ENCODE measurements at places on chromosomes 16 and 17. TPM values are rescaled to one million over a fixed set of nuclear protein-coding genes. Genes with fewer than 3 reads are reported as not detected.
A peak's percentile ranks its signal among the peaks of the same experiment; 100 is the strongest.

PTRH2 gene
- 5.4 TPM for polyA plus RNA-seq

DNA sequence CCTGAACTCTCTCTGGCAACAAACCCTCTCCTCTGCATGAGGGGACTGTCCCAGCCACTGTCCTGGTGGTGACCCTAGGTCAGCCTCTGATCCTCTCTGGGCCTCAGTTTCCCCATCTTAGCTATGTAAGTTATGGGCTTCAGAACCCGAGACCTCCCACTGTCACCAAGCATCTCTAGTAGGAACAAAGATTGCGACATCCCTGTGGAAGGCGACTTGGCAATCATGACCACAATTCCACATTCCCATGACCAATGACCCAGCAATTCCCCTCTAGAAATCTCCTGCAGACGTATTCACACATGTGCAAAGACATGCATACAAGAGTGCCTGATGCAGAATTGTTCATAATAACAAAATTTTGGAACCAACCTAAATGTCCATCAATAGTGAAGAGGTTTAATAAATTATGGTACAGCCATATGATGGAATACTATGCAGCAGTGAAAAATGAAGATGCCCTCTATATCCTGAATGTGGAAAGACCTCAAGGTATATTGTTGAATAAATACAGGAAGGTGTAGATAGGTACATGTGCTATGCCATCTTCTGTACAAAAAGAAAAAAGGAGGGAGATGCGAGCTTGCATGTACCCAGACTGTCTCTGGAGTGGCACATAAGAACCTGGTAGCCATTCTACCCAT, 21.2 kb downstream of the CNGB1 start:
- H3K36me3 ChIP-seq = no peaks in the 10 kb centered on the region
- no peak for DNase-seq
- H3K4me1 ChIP-seq = no peaks in the 10 kb centered on the region
- no peaks in the 10 kb centered on the region for H3K27me3 ChIP-seq
- no peak overlapping the region for H3K4me3 ChIP-seq

DNA sequence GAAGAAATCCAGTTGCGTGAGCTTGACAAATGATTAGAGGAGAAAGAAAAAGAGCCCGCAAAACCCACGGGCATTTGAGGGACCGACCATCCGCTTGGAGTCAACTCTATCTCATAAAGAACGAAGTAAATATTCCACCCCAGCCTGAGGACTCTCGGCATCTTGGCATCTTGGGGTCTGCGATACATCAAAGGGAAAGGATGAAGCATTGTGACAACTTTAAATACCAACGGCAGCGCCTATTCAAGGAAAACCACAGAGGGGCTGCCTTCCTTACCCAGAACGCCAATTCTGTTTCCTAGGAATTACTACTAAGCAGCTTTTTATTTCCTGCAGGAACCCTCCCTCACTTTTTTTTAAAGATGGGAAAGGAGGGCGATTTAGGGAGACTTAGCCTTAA, 152.2 kb downstream of the FOXL1 start:
- peaks cover 25% of the 10 kb centered on the region for H3K27me3 ChIP-seq
- H3K36me3 ChIP-seq = no peaks in the 10 kb centered on the region
- H3K27ac ChIP-seq = no peak overlapping the region
- no peaks in the 10 kb centered on the region for H3K4me1 ChIP-seq

DNA sequence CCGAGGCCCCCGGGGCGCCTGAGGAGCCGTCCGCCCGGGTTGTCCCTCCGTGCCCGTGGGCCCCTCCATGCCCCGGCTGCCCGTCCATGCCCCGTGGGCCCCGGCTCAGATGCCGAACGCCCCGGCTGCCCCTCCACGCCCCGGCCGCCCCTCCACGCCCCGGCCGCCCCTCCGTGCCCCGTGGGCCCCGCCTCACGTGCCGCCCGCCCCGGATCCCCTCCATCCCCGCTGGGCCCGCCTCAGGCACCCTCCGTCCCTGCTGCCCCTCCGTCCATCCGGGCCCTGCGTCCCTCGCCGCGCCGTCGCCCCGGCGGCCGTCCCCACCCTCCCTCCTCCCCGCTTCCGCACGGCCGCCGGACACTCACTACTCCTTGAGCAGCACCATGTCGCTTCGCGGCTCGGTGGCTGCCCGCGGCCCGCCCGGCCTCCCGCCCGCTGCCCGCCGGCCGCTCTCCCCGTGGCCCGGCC, 382 bp downstream of the PITPNA start:
- DNase-seq = no peak
- peak overlapping the region; percentile 88 for H3K4me3 ChIP-seq
- peaks cover 4% of the 10 kb centered on the region for H3K36me3 ChIP-seq
- H3K27ac ChIP-seq = peak overlapping the region; percentile 66
- peaks cover 48% of the 10 kb centered on the region for H3K4me1 ChIP-seq
- no peaks in the 10 kb centered on the region for H3K27me3 ChIP-seq

All from CD14-positive monocyte (primary cell).